ENCODE measurements at places on chromosomes 5 and 9. TPM values are rescaled to one million over a fixed set of nuclear protein-coding genes. Genes with fewer than 3 reads are reported as not detected.

Gene PCDHGA12
- total RNA-seq: 0.37 TPM

Gene SLC35A4
- 31.5 TPM for total RNA-seq

Gene PCDHGA7
- 0.67 TPM for total RNA-seq

Gene CHSY3
- total RNA-seq: 2.3 TPM

Gene C8G
- total RNA-seq: 323 TPM

Gene CORO2A
- total RNA-seq: 2.8 TPM

Gene MXD3
- total RNA-seq: 6.0 TPM

Gene CMYA5
- 2.9 TPM for total RNA-seq

Gene SLC36A1
- 3.9 TPM for total RNA-seq

- H3K4me1 ChIP-seq: peaks cover 15% of the 10 kb centered on the region
- no peaks in the 10 kb centered on the region for H3K27me3 ChIP-seq
- H3K27ac ChIP-seq: peak overlapping the region; percentile 84
- H3K4me3 ChIP-seq: no peak overlapping the region
- H3K36me3 ChIP-seq: peaks cover 19% of the 10 kb centered on the region
Measured at GRCh38 chr9:93119953-93120845, 13.9 kb downstream of the NINJ1 start.

GRCh38 chr5:151200913-151201595, 22.8 kb downstream of the CCDC69 start:
- no peak for DNase-seq
- H3K27me3 ChIP-seq: no peaks in the 10 kb centered on the region
- H3K27ac ChIP-seq: no peak overlapping the region
- H3K36me3 ChIP-seq: peaks cover 3% of the 10 kb centered on the region
- H3K4me3 ChIP-seq: no peak overlapping the region

GRCh38 chr5:88923623-88924329, 40.8 kb upstream of the MEF2C start:
- no peaks in the 10 kb centered on the region for H3K4me1 ChIP-seq
- H3K36me3 ChIP-seq: no peaks in the 10 kb centered on the region
- no peaks in the 10 kb centered on the region for H3K27me3 ChIP-seq
- H3K4me3 ChIP-seq: no peak overlapping the region

GRCh38 chr9:34510497-34511468, 12.0 kb downstream of the ENHO start:
- no peak overlapping the region for H3K27ac ChIP-seq
- H3K27me3 ChIP-seq: no peaks in the 10 kb centered on the region
- DNase-seq: no peak
- no peaks in the 10 kb centered on the region for H3K36me3 ChIP-seq
- H3K4me3 ChIP-seq: no peak overlapping the region
- H3K4me1 ChIP-seq: peaks cover 18% of the 10 kb centered on the region

GRCh38 chr9:70551396-70551795, 136.9 kb upstream of the KLF9 start:
- no peaks in the 10 kb centered on the region for H3K4me1 ChIP-seq
- no peak for DNase-seq
- no peak overlapping the region for H3K27ac ChIP-seq
- no peaks in the 10 kb centered on the region for H3K27me3 ChIP-seq

GRCh38 chr9:120394058-120394669, 185.8 kb downstream of the CDK5RAP2 start:
- no peak for DNase-seq
- no peak overlapping the region for H3K4me3 ChIP-seq
- peak overlapping the region; percentile 89 for H3K27ac ChIP-seq

DNA sequence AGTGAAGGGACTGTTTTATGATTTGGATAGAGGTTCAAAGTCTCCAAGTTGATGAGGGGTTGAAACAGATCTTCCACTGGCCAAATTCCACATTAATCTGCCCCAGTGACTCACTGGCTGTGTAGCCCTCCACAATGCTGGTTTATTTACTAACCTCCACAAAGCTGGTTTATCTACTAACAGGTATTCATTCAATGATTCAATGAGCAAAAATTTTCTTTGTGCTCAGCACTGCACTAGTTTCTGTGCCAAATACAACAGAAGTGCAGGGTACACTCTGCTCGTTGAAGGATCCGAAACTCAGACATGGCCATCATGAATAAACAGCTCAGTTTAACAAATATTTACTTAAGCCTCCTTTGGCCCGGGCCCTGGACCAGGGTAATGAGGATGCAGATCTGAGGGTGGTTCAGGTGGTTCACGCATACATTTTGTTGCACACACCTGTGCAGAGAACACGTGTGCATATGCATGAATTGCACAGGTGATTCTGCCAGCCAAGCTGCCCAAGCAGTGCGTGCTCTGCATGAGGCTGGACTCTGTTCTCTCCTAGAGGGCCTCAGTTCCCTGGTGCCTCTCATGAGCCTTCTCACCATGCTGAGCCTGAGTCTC, 71.0 kb downstream of the SH3PXD2B start:
- no peak overlapping the region for H3K4me3 ChIP-seq
- no peaks in the 10 kb centered on the region for H3K36me3 ChIP-seq
- no peak for DNase-seq
- H3K27ac ChIP-seq: no peak overlapping the region
- peaks cover 9% of the 10 kb centered on the region for H3K4me1 ChIP-seq
- H3K27me3 ChIP-seq: no peaks in the 10 kb centered on the region

- no peak overlapping the region for H3K4me3 ChIP-seq
- no peaks in the 10 kb centered on the region for H3K36me3 ChIP-seq
- no peak for DNase-seq
- H3K27ac ChIP-seq: no peak overlapping the region
- H3K4me1 ChIP-seq: no peaks in the 10 kb centered on the region
- no peaks in the 10 kb centered on the region for H3K27me3 ChIP-seq
Measured at GRCh38 chr5:167759057-167759821, 532.2 kb upstream of the WWC1 start.

GRCh38 chr9:13555989-13556500, 276.6 kb upstream of the MPDZ start:
- H3K27me3 ChIP-seq: no peaks in the 10 kb centered on the region
- no peaks in the 10 kb centered on the region for H3K4me1 ChIP-seq
- no peaks in the 10 kb centered on the region for H3K36me3 ChIP-seq
- DNase-seq: no peak
- H3K4me3 ChIP-seq: no peak overlapping the region
- no peak overlapping the region for H3K27ac ChIP-seq

DNA sequence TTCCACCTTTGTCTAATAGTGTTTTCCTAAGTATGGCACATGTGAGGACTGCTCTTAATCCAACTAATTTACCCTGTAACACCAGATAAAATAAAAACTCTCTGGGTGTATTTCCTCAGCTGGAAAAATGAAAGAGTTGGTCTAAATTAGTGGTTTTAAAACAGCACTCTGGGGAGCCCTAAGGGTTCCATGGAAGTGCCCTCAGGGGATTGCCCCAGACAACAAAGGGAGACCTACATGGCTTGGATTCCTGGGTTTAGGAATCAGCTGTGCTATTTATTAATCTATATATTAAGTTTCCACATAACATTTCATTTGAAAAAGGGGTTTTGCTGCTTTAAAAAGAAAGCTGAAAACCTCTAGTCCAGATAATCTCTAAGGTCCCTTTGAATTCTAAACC, 20.2 kb downstream of the ADAMTS6 start:
- DNase-seq: no peak
- no peak overlapping the region for H3K4me3 ChIP-seq
- H3K36me3 ChIP-seq: no peaks in the 10 kb centered on the region
- no peak overlapping the region for H3K27ac ChIP-seq
- H3K27me3 ChIP-seq: no peaks in the 10 kb centered on the region
- H3K4me1 ChIP-seq: no peaks in the 10 kb centered on the region

GRCh38 chr5:170173227-170173626, 59.6 kb upstream of the C5orf58 start:
- H3K36me3 ChIP-seq: no peaks in the 10 kb centered on the region
- DNase-seq: no peak
- H3K27me3 ChIP-seq: no peaks in the 10 kb centered on the region

DNA sequence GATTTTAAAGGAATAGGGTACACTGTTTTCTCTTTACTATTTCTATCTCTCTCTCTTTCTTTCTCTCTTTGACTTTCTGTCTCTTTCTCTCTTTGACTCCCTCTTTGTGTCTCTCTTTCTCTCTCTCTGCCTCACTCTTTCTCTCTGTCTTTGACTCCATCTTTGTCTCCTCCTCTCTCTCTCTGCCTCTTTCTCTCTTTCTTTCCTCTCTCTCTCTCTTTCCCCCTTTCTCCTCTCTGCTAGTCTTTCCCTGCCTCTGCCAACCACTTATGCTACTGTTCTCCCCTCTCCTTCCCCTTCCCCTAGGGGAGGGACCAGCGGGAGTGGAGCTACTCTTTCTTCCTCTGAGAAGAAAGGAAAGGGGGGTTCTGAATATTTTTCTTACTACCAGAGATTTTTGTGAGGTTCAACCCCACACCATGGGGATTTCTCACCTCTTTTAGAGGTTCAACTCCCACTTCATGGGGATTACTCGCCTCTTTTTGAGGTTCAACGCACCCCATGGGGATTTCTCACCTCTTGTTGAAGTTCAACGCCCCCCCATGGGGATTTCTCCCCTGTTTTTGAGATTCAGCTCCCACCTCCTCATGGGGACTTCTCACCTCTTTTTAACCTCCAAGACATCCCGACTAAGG, 309.9 kb downstream of the NR3C1 start:
- no peak overlapping the region for H3K27ac ChIP-seq
- DNase-seq: no peak
- H3K4me1 ChIP-seq: no peaks in the 10 kb centered on the region
- no peaks in the 10 kb centered on the region for H3K27me3 ChIP-seq
- H3K36me3 ChIP-seq: no peaks in the 10 kb centered on the region

DNA sequence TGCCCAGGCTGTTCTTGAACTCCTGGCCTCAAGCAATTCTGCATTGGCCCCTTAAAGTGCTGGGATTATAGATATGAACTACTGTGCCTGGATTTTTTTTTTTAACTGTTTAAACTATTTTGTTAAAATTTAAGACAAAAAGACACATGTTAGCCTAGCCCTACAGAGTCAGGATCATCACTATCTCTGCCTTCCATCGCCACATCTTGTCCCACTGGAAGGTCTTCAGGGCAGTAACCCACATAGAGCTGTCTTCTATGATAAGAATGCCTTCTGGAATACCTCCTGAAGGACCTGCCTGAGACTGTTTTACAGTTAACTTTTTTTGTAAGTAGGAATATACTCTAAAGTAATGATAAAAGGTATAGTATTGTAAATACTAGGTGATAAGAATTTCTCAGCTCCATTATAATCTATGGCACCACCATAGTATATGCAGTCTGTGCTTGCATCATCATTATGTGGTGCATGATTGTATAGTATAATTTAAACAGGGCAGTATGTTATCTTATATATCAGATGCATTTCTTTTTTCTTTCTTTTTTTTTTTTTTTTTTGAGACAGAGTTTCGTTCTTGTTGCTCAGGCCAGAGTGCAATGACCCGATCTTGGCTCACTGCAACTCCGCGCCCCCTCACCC, 52.7 kb downstream of the DENND4C start:
- no peak overlapping the region for H3K4me3 ChIP-seq
- H3K36me3 ChIP-seq: no peaks in the 10 kb centered on the region
- H3K27ac ChIP-seq: no peak overlapping the region
- H3K27me3 ChIP-seq: no peaks in the 10 kb centered on the region
- no peaks in the 10 kb centered on the region for H3K4me1 ChIP-seq

GRCh38 chr5:107651325-107651724, 19.4 kb downstream of the EFNA5 start:
- no peaks in the 10 kb centered on the region for H3K36me3 ChIP-seq
- no peaks in the 10 kb centered on the region for H3K27me3 ChIP-seq
- no peaks in the 10 kb centered on the region for H3K4me1 ChIP-seq
- H3K4me3 ChIP-seq: no peak overlapping the region
- no peak for DNase-seq
- no peak overlapping the region for H3K27ac ChIP-seq

GRCh38 chr5:140556438-140556837, 835 bp downstream of the SRA1 start:
- H3K27ac ChIP-seq: peak overlapping the region; percentile 95
- H3K4me1 ChIP-seq: peaks cover 51% of the 10 kb centered on the region
- peak overlapping the region; percentile 74 for H3K4me3 ChIP-seq

DNA sequence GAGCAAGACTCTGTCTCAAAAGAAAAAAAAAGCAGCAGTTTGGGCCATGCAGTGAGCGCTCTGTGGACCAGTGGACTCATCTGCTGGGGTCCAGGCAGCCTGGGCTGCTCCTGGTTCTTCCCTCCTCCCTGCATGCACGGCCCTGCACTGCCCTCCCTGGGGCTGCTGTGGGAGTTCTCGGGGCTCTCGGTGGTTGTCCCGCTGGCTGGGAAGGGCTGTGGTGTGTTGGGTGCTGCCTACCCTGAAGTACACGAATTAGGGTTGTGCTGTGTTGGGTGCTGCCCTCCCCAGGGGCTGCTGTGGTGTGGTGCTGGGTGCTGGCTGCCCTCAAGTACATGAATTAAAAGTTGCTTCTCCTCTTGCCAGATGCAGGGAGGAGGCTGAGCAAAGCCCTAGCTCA, 18.3 kb upstream of the CLPTM1L start:
- H3K27ac ChIP-seq: no peak overlapping the region
- DNase-seq: no peak
- H3K4me3 ChIP-seq: no peak overlapping the region
- H3K27me3 ChIP-seq: peaks cover 6% of the 10 kb centered on the region
- no peaks in the 10 kb centered on the region for H3K4me1 ChIP-seq

DNA sequence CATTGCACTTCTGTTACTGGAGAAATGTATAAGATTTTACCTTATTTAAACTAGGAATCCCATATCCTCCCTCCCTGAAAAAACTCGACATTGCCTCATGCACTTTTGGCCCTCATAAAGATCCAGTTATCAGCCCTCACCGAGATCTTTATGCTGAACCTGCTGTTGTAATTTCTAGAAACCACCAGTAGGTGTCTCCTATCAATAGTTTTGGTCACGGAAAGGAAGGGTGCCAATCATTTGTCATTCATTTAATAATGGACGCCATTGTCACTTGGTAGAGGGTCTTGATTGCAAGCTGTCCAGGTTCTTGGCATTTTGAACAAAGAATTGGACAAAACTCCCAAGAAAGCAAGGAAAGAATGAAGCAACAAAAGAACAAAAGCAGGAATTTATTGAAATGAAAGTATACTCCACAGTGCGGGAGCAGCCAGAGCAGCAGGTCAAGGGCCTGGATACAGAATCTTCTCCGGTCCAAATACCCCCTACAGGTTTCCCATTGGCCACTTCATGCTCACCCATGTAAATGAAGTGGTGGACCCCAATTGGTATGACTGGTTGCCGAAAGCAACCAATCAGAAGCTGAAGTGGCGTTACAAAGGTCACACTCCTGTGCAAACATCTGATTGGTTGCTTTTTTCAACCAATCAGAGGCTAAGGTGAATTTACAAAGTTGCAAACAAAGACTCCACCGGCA, 524.3 kb downstream of the PSAT1 start:
- no peaks in the 10 kb centered on the region for H3K36me3 ChIP-seq
- no peaks in the 10 kb centered on the region for H3K27me3 ChIP-seq
- no peak overlapping the region for H3K27ac ChIP-seq
- no peak for DNase-seq
- H3K4me1 ChIP-seq: peaks cover 6% of the 10 kb centered on the region

- no peaks in the 10 kb centered on the region for H3K36me3 ChIP-seq
- H3K4me3 ChIP-seq: no peak overlapping the region
- H3K27ac ChIP-seq: peak overlapping the region; percentile 35
- DNase-seq: no peak
- H3K4me1 ChIP-seq: no peaks in the 10 kb centered on the region
- no peaks in the 10 kb centered on the region for H3K27me3 ChIP-seq
Measured at GRCh38 chr9:129351058-129351641, 173.1 kb upstream of the IER5L start.
